ENCODE measurements at places on chromosomes 7 and 10.

- no peak for DNase-seq
Observed at GRCh38 chr7:32145911-32146310, 75.7 kb upstream of the PDE1C start.

DNA sequence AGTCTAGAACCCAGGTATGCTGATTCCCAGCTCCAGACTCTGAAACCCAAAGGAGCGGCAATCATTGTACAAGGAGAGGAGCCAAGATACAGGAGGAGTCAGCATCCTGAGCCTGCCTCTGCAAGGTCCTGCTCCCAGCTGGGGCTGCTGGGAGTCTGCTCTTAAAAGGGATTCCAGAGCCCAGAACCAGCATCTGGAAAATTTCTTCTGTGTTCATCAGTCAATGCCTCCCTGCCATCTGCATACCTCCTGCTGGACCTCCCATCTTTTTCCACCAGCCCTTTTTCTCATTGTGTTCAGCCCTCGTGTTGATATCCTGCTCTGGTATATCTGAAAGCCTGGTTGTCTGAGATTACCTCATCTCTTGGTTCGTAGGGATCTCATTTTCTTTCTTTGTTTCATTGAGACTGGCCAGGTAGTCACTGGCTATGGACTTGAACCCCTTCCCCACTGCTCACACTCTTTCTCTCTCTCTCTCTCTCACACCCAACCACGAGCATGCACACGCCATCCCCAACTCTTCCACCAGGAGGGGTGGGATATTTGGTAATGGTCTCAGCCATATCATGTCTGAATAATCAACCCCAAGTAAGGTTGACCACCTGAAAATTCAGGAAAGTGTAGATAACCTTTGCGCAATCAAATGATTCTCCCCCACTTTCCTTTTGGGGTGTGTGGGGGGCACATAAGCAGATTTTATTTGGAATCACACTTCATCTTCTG, 608.8 kb downstream of the LRMDA start:
- DNase-seq: no peak

GRCh38 chr10:119450606-119451299, 91.8 kb downstream of the RGS10 start:
- DNase-seq: no peak

DNA sequence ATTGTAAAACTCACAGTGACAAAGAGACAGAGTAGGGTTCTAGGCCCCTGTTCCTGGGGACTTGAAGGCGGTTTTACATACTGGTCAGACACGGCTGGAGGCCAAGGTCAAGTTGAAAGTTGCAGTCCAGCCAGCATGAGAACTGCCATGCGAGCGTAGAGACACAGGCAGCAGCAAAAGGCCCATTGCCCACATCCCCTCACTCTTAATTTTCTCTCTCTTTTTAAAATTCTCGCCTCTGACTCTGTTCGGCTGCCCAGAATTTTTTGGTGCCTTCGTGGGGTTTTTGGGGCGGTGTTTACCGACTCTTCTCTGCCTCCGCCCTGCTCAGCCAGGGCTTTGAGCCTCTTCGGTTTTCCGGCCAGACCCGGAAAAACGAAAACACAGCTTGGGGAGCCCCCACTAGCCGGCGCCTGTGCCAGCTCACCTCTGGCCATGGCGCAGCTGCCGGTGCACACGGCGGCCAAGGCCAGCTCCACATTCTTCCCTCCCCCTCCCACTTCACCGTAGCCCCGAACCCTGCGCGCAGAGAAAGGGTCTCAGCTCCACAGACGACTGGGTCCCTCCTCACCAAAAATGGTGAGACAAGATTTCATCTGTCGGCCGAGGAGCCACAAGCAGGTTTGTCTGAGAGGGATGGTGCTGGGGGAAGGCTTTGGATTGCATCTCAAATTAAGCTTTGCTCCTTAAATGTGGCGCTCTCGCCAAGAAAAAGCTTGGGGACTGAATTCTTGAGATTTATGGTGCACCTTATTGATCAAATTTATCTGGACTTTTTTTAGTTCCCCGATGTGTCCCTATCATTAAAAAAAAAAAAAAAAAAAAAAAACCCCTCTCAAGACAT, 2.3 kb upstream of the HOXA13 start:
- no peak for DNase-seq

GRCh38 chr10:118629211-118629610, 33.8 kb upstream of the PRLHR start:
- no peak for DNase-seq

GRCh38 chr10:97101166-97101940, 84.4 kb downstream of the SLIT1 start:
- no peak for DNase-seq

- DNase-seq: no peak
Observed at GRCh38 chr10:71727738-71728737, 8.5 kb upstream of the C10orf105 start.

DNA sequence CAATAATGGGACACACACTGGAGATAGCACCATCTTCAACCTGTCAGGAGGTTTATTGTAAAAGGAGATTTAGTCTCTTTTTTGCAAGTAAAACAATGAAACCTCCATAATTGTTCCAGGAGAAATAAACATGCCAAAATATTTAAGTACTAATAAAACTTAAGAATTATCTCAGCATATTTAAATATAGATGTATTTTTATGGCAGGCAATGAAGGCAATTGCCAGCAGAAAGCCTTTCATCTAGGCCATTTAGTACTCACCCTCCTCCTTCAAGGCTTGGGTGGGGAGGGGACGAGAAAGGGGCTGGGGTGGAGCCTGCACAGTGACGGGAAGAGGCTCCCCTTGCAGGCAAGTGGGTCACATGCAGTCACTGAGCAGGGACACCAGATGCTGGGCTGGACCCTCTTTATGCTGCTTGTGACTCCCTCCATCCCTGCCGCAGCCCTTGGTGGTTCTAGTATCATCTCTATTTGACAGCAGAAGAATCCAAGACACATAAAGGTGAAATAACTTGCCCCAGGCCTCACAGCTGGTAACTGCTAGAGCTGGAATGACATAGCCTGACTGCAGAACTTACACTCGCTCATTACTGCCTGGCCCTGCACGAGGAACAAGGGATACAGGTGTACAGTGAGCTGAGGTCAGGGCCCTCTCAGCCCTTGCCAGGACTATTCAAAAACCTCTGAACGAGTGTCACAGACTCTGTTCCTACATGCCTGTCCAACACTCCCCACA, 449.5 kb upstream of the ZMIZ1 start:
- peak; percentile 10 for DNase-seq

DNA sequence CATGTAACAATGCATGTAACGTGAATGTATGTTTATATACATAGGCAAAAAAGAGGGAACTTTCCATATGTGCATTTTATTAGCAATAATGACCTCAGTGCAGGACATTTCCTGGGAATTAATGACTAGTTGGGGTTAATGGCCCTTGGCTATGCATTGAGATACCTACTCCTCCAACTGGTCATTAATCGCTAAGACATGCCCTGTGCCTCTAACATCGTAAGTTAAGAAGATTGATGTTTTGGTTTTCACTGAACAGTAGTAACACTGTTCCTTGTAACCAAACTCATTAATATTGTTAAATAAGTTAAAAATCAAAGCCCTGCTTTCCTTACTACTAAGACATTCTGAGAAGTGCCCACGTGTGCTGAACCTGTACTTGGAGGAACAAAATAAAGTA, 61.7 kb downstream of the SEMA3D start:
- DNase-seq: no peak

DNA sequence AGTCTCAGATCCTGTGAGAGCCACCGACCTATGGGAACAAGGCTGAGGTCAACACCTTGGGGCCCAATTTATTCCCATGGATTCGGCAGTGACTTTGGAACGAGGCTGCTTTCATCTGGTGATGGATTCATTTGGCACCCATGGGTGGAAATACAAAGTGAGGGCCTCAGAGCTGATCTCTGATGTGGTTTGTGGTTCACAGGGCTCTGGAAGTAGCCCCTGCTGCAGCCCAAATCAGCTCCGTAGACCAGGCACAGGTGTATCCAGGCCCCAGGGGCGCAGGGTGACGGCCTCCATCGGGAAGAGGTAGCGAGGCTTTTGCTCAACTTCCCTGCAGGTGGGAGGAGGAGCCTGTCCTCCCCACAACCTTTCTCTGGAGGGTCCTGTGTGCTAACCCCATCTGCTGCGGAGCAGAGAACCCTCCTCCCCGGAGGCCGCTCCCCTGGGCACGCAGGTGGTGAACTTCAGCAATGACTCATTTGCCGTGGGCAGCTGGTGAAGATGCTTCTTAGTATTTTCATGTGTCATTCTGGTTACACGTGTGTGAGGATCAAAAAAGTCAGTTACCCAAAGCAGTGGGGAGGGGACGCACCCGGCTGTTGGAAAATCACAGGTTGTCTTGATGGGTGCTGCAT, 7.5 kb upstream of the JAKMIP3 start:
- no peak for DNase-seq

GRCh38 chr7:25288556-25289307, 60.4 kb upstream of the NPVF start:
- DNase-seq: peak; percentile 50

GRCh38 chr10:6347391-6347951, 144.7 kb downstream of the PFKFB3 start:
- DNase-seq: no peak

- DNase-seq: no peak
Observed at GRCh38 chr10:15795036-15795792, 65.1 kb downstream of the MINDY3 start.

GRCh38 chr10:69757553-69758309, 44.0 kb upstream of the COL13A1 start:
- DNase-seq: no peak

DNA sequence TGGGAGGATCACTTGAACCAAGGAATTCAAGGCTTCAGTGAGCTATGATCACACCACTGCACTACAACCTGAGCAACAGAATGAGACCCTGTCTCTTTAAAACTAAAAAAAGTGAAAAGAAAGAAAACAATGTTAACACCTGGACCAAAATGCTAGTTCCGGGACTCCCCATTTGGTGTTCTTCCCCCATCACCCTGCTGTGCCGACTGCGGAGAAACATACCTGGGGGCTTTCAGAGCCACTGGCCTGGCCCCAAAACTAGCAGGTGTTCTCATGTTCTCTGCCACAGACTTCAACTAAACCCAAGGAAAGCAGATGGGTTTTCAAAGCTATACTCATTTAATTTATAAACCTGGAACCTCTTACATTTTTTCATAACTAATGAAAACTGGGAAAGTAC, 250.9 kb downstream of the KIAA1217 start:
- no peak for DNase-seq

DNA sequence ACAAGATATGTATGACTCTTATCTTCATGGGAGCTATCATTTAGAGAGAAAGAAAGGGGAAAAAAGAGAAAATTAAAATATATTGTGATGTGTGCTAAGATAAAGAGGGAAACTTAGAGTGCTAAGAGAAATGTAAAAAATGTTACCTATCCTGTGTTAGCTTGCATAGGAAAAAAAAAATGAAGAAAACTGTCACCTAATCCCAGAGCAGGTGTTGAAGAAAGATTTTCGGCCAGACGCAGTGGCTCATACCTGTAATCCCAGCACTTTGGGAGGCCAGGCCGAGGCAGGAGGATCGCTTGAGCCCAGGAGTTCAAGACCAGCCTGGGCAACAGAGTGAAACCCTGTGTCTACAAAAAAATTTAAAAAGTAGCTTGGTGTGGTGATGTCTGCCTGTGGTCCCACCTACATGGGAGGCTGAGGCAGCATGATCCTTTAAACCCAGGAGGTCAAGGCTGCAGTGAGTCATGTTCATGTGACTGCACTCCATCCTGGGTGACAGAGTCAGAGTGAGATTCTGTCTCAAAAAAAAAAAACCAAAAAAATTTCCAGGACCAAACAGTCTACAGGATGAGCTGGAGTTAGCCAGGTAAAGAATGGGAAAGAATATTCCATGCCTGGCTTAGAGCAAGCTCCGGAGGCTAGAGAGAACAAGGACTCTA, 2.4 kb upstream of the MKLN1 start:
- DNase-seq: no peak

- DNase-seq: no peak
Observed at GRCh38 chr7:46129831-46130230, 208.8 kb upstream of the IGFBP3 start.
